Stimulated activated CD4-positive, alpha-beta T cell treated with anti-CD3 and anti-CD28 coated beads, Interleukin-1b, Interleukin-23, amount 100 ng/mL, for 24 hours (primary cell): ENCODE measurements at places on chromosomes 5 and 9.

DNA sequence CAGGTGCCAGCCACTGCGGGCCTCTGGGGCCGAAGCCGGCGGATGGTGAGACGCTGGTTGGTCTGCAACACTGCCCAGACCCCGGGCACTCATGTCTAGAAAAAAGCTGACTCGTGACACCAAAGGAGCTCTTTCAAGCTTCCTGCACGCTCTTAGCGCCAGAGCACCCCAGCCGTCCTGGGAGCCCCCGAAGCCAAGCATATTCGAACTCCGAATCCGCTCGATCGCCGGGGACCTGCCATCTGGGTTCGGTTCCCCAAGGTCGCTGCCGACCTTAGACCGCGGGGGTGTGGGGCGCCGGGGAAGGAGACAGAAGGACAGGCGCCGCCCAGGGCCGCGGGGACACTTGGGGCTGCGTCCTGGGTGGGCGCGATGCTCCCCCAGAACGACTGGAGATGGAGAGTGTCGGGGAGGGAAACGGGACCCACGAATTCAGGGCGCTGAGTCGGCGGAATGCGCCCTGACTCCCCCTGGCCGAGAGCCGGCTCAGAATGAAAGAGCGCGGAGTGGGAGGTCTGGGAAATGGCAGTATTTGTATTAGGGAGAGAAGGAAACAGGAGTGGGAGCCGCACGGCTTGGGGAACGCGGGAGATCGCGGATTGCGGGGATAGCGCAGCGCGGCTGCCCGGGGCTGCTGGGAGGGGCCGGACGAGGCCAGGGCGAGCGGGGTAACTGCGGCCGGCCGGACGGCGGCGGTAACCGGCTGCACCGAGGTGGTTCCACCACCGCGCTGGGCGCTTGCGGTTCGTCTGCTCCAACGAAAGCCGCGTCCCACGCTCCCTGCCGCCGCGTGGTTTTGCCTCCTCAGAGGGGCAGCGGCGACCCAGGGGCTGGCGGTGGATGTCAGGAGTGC is 20.1 kb upstream of the MARCHF6 start:
- no peak for DNase-seq

DNA sequence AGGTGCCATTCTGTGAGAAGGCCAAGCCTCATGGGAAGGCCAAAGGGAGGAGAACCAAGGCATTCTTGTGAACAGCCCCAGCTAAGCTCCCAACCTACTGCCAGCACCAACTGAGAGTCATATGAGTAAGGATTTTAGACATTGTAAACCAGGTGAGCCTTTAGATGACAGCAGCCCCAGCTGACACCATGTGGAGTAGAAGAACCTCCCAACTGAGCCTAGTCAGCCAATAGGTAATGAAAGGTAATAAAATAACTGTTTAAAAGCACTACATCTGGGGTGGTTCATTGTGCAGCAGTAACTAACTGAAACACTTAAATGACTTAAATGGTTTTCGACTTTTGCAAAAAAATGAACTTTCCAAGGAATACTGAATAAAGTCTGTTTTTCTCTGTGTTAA is 172.6 kb upstream of the KIF2A start:
- no peak for DNase-seq

- DNase-seq: no peak
Measured at GRCh38 chr9:36930941-36931340, 103.1 kb downstream of the PAX5 start.

GRCh38 chr5:142785206-142785605 is 15.0 kb downstream of the ARHGAP26 start:
- no peak for DNase-seq
